ENCODE measurements at places on chromosomes 2 and 18.

- DNase-seq, result no peak
Observed at GRCh38 chr2:182951948-182952663, 85.7 kb upstream of the FRZB start.

DNA sequence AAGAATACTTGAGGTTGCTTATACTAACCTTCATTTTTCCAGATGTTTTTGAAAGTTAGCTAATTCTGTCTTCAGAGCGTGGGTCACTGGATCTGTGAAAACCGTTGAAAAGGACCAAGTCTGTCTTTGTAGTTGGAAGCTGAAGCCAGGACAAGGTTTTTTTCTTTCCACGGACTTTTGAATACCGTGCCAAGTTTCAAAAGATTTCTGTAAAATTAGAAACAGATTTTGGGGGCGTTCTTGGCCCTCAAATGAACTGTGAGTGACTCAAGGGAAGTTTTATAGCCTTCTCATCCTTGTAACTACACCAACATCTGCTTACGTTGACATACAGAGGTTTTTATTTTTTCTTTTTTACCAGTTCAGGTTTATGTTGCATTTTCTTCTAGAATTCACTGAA, at the start of gene FAP:
Gene FAP, minus strand, starts transcription at position 152 of the 400 bp plus-strand sequence. Its CDS starts 118 bp downstream, at position 34.
- no peak for DNase-seq

DNA sequence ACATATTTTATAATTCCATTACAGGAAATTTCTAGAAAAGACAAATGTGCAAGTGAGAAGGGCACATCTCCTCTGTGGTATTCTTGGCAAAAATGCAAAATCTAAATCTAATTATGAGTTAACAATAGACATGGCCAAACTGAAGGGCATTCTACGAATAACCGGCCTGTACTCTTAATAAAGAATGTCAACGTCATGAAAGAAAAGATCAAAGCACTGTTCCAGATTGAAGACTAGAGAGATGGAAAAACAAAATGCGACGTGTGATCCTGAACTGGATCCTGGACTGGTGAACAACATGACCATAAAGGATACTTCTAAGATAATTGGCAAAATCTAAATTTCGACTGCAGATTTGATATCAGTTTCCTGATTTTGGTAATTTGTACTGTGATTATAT, 3.0 kb downstream of the CDKL4 start:
- DNase-seq, result no peak

- no peak for DNase-seq
Observed at GRCh38 chr2:582792-583528, 94.2 kb downstream of the TMEM18 start.

- DNase-seq, result no peak
Observed at GRCh38 chr2:220502539-220502938, 875.1 kb downstream of the SLC4A3 start.

DNA sequence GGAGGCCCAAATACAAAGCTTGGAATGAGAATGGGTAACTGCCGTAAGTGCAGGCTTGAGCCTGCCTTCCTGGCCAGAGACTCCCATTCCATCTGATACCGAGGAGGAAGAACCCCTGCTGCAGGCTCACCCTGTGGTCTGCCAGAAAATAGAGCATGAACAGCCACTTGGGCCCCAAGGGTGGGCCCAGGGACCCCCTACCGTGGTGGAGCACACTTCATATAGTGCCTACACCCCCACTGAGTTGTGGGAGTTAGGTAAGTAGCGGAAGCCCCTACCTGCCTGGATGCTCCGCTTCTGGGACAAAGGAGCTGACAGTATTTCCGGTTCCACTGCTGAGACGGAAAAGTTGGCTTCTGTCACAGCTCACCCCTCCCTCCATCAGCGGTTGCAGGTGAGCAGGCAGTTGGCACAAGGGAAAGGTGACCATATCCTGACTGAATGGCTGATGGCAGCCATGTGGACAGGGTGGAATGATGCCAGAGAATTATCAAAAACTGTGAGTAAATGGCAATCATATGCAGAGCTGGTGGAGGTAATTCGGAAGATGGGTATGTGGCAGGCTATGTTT, 11.5 kb upstream of the C2orf42 start:
- DNase-seq, result no peak

DNA sequence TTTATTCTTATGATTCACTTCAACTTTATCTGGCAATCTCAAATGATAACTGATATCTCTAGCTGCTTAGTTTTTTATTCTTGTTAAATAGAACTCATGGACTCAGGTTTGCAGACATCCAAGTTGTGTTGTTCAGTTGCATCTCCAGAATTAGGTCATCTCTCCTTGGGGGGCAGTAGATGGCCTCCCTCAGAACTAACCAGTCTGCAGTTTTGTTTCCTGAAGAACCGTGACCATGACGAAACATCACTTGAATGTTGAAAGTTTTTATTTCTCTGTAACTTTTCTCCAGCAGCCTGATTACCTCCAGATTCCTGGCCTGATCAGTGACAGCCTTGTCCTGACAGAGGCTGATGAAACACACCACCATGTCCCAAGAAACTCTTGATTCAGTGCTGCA, 321.5 kb downstream of the GALNT13 start:
- no peak for DNase-seq

- DNase-seq, result no peak
Observed at GRCh38 chr2:237833546-237833945, 25.9 kb upstream of the RAMP1 start.

DNA sequence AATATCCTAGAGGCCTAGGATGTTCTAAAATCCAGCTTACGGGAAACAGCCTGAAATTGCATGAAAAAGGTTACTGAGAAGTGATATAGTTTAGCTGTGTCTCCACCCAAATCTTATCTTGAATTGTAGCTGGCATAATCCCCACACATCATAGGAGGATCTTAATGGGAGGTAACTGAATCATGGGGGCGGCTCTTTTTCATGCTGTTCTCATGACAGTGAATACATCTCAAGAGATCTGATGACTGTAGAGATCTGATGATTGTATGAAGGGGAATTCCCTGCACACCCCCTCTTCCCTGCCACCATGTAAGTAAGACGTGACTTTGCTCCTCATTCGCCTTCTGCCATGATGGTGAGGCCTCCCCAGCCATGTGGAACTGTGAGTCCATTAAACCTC, 385.6 kb upstream of the ID2 start:
- no peak for DNase-seq

DNA sequence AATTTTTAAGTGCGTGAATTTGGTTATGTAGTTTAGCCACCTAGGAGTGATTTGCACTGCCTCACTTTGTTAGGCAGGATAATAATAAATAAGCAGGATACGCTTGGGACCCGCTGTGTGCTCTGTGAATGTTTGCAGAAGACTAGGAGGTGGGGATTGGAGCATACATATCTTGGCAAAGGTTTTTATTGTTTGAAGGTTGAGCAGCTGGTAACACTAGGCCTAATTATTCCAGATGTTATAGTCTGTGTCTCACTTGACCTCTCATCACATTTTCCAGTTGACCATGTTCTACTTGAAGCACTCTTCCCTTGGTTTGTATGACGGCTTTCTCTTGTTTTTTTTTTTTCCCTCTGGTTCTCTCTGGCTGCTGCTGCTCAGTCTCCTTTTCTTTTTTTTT, 42.7 kb downstream of the FHOD3 start:
- DNase-seq, result no peak

DNA sequence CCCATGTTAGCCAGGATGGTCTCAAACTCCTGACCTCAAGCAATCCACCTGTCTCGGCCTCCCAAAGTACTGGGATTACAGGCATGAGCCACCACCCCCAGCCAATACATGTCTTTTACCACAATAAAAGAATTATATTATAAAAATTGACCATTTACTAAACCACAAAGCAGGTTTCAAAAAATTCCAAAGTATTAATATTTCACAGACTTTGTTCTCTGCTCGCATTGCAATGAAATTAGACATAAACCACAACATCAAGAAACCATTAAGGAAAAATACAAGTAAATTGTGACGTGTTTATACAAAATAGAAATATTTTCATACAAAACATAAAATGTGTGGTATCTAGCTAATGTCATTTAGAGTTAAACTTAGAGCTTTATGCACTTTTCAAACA, 13.4 kb upstream of the MAPRE3 start:
- DNase-seq, result no peak

DNA sequence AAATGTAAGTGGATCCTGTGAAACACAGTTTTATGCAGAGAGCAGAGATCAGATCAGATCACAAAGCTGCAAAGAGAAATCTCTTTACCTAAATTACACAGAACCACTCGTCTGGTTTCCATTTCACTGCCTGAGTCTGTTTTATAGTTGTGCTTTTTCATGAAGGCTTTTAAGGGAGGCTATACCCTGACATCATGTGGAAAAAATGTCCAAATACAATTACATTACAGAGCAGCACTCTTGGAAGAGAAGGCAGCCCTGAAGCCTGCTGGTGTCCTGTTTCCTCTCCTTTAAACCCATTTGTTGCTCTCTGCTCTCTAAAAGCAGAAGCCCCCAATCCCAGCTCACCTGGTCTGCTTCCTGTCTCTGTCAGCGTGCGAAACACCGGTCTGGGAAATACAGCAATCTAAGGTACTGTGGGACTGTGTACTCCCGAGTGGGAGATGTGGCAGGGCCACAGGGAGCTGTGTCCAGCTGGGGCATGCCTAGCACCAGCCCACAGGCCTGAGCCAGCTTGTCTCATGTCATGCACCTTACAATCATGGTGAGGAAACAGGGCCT, 24.8 kb upstream of the ZFP36L2 start:
- no peak for DNase-seq

GRCh38 chr2:178397002-178397605, 53.9 kb downstream of the PRKRA start:
- DNase-seq, result peak; percentile 60

DNA sequence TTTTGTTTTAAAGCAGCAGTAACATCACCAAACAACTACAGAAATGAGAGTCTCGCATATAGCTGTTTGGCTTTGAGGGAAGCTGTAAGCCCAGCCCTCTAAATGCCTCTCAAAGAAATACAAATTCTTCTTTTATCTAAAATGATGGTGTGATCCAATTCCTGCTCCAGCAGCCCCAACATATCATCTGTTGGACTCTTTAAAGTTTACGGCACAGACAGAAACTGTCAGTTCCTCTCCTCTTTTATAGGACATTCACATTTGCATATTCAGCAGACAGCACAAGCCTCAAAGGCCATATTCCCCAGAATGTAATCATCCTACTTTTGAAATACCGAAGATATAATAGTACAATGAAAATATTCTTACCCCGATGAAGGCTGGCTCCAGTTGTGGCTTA, 216.9 kb upstream of the REV1 start:
- no peak for DNase-seq

- no peak for DNase-seq
Observed at GRCh38 chr2:86202336-86202692, 3.1 kb downstream of the MRPL35 start.

DNA sequence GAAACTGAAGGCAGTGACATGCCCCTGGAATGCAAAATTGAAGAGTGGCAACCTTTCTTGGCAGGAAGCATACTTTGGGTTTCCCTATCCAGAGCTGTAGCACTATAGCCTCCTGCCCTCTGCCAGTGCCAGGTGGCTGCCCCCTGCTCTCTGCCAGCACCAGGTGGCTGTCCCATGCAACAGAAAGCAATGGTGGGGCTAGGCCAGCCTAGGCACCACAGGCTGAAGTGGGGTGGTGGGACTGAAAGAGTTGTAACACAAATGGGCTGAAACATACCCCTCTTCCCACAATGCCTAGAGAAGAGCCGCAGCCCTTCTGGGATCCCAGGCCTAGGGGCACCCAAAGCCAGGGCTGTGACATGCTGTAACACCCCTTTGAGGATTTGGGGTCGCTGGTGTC, 1739.3 kb upstream of the LRRTM1 start:
- no peak for DNase-seq

GRCh38 chr2:30233271-30234009, 2.1 kb downstream of the LBH start:
- no peak for DNase-seq

All from T47D (cell line).